Activated CD4-positive, alpha-beta memory T cell treated with anti-CD3 and anti-CD28 coated beads, Interleukin-2, amount 10 ng/mL, durations not matched to agents 7 days and 5 days (primary cell): ENCODE measurements at places on chromosomes 1 and 21. TPM values are rescaled to one million over a fixed set of nuclear protein-coding genes. Genes with fewer than 3 reads are reported as not detected.

PTCH2 gene
- total RNA-seq = 1.0 TPM

DNA sequence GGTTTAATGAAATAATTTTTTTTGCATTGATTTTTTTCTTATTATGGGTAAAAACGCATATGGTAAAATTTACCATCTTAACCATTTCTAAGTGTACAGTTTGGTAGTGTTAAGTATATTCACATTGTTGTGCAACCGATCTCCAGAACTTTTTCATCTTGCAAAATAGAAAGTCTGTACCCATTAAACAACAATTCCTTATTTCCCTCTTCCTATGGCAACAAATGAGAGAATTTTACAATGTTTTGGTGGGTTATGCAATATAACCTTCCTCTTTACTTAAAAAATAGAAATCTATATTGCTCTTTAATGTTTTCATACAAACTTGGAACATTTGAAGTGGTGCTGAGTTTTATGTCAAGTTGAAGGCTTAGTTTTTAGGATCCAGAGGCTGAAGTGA is 26.6 kb downstream of the MAP3K7CL start:
- no peak overlapping the region for H3K27ac ChIP-seq
- peaks cover 3% of the 10 kb centered on the region for H3K36me3 ChIP-seq
- H3K4me3 ChIP-seq = no peak overlapping the region
- H3K4me1 ChIP-seq = no peaks in the 10 kb centered on the region

- no peak for DNase-seq
- no peaks in the 10 kb centered on the region for H3K36me3 ChIP-seq
- H3K27me3 ChIP-seq = peaks cover 4% of the 10 kb centered on the region
- H3K4me1 ChIP-seq = no peaks in the 10 kb centered on the region
- H3K27ac ChIP-seq = no peak overlapping the region
- H3K4me3 ChIP-seq = no peak overlapping the region
Observed at GRCh38 chr1:245060684-245061374, 94.0 kb upstream of the KIF26B start.

DNA sequence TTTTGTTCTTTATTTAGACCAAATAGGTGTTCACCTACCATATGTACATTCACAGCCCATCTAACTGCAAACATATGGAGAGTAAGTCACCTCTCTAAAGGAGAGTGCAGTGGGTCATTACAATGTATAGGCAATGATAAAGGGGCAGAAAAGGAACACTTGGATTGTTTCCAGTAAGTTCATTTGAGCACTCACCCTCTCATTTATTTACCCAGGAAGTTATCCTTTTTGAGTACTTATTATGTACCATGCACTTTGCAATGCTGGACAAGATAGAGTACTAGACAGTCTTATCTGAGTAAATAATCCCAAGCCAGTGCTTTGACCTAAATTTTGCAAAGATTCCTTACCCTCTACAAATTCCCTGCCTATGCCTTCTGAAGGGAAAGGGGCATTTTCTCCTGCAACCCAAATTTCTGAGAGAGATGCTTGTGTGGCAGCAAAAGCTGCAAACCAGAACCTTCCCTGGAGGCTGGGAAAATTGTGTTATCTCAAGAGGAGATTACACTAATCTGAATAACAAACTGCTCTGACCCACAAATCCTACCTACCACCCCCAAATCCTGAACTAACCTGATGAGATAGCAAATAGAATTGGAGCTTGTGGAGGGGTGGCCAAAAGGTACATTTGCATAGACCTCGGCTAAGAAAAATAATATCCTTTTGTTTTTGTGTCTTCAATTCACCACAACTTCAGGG is 18.6 kb upstream of the RGS8 start:
- no peaks in the 10 kb centered on the region for H3K36me3 ChIP-seq
- no peak for DNase-seq
- H3K4me1 ChIP-seq = no peaks in the 10 kb centered on the region
- no peak overlapping the region for H3K27ac ChIP-seq
- peaks cover 13% of the 10 kb centered on the region for H3K27me3 ChIP-seq

DNA sequence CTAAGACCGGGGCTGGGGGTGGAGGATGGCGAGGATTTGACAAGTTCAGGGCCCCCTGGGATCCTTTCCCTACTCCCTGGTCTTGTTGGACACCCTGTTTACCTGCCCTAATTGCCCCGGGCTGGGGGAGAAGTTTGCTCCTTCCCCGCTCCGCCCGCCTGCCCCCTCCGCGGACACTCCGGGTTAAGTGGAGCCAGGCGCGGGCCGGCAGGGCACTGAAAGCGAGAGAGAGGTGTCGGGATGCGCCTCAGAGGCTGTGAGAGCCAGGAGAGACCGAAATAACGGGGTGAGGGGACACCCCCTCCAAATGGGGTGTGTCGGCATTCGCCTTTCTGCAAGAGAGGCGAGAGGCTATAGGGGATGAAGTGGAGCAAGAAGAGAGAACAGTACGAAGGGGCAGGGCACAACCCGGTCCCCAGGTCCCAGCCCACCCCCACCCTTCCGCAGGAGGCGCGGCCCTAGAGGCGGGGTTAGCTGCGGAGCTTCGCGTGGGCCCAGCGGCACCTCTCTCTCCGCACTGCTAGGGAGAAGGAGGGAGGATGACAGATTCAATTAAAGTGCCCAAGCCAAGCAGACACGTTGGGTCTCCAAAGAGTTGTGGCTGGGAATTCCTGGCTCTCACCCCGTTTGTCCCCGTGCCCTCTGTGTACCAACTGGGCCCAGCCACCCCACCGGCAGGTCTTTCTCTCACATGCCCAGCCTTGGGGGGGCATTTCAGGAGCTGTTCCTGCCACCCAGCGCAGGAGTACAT is 3.8 kb downstream of the EFNA3 start:
- H3K4me1 ChIP-seq = peaks cover 59% of the 10 kb centered on the region
- H3K27ac ChIP-seq = no peak overlapping the region
- H3K36me3 ChIP-seq = no peaks in the 10 kb centered on the region
- H3K27me3 ChIP-seq = peaks cover 55% of the 10 kb centered on the region
- no peak overlapping the region for H3K4me3 ChIP-seq

DNA sequence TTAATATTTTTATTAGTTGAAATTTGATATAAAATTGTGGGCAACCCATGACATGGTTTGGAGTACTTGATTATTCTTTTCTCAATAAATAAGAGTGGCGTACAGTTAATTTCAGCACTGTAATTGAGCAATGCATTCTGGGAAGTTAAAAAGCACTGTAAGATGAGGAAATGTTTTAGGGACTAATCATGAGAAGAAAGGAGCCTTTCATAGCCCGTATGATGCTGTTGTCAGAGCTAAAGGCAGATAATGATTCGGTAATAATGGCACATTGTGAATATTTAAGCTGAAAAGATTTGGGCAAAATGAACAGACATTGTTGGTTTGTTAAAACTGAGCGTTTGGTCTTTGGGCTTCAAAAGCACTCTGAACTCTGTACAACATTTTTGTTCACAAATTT is 139.3 kb downstream of the NFIA start:
- H3K36me3 ChIP-seq = no peaks in the 10 kb centered on the region
- no peak for DNase-seq
- H3K27ac ChIP-seq = no peak overlapping the region
- H3K4me1 ChIP-seq = no peaks in the 10 kb centered on the region
- no peak overlapping the region for H3K4me3 ChIP-seq

GRCh38 chr1:97365026-97365425 is 555.8 kb downstream of the DPYD start:
- H3K4me3 ChIP-seq = no peak overlapping the region
- no peaks in the 10 kb centered on the region for H3K4me1 ChIP-seq
- H3K27me3 ChIP-seq = no peaks in the 10 kb centered on the region
- no peak overlapping the region for H3K27ac ChIP-seq
- H3K36me3 ChIP-seq = no peaks in the 10 kb centered on the region
